ENCODE measurements at places on chromosomes 4 and X. TPM values are rescaled to one million over a fixed set of nuclear protein-coding genes. Genes with fewer than 3 reads are reported as not detected.

Gene POU4F2
- total RNA-seq, result not detected

Gene PCYT1B
- 0.97 TPM for total RNA-seq

Gene DOCK11
- total RNA-seq, result 17.5 TPM

Gene PPP4R3C
- not detected for total RNA-seq

Gene EDA
- 3.4 TPM for total RNA-seq

Gene ABCG2
- total RNA-seq, result under 0.01 TPM

Gene NUDT11
- 8.3 TPM for total RNA-seq

Gene HS6ST2
- total RNA-seq, result not detected

Gene GPR82
- total RNA-seq, result not detected

Gene ZMAT1
- total RNA-seq, result not detected

Gene TRAM1L1
- total RNA-seq, result 0.72 TPM

Gene SLC2A9
- 11.5 TPM for total RNA-seq

Gene ARHGEF6
- total RNA-seq, result 5.3 TPM

Gene DDX53
- total RNA-seq, result not detected

Gene GAGE12E
- not detected for total RNA-seq

Gene SORBS2
- 27.4 TPM for total RNA-seq

Gene PABPC1L2A
- not detected for total RNA-seq

Gene BRS3
- total RNA-seq, result not detected

Gene VCX2
- total RNA-seq, result not detected

Gene RBM46
- total RNA-seq, result not detected

Gene BEX5
- not detected for total RNA-seq

Gene UCP1
- total RNA-seq, result not detected

Gene CITED1
- total RNA-seq, result not detected

Gene RASSF6
- total RNA-seq, result not detected

Gene SLC10A6
- 0.18 TPM for total RNA-seq

Gene GAGE2A
- total RNA-seq, result not detected

Gene TNIP3
- total RNA-seq, result 0.81 TPM

Gene TMPRSS11F
- total RNA-seq, result not detected

Gene MAGEC3
- total RNA-seq, result not detected

Gene SHISA3
- total RNA-seq, result 28.0 TPM

Gene NXF2
- total RNA-seq, result not detected

Gene TMSB4X
- total RNA-seq, result 3,604 TPM

Gene ITIH6
- total RNA-seq, result not detected

Gene NPY2R
- total RNA-seq, result 3.9 TPM

Gene KDR
- total RNA-seq, result 9.9 TPM

Gene GUCY1A1
- 1.1 TPM for total RNA-seq

Gene ZNF185
- total RNA-seq, result 1.6 TPM

Gene DCHS2
- not detected for total RNA-seq

Gene UGT2B17
- not detected for total RNA-seq

Gene SLC38A5
- total RNA-seq, result 64.5 TPM

Gene SLITRK2
- not detected for total RNA-seq

Gene TNIP2
- 51.7 TPM for total RNA-seq

Gene EXOC1L
- not detected for total RNA-seq

Gene RFC1
- total RNA-seq, result 16.8 TPM

Gene LRCH2
- total RNA-seq, result 0.72 TPM

Gene CCNQ
- 36.5 TPM for total RNA-seq

Gene HSFX3
- not detected for total RNA-seq

Gene GIMD1
- total RNA-seq, result not detected

Gene RASL11B
- not detected for total RNA-seq

Gene SYTL4
- 3.1 TPM for total RNA-seq

Gene BOD1L1
- 15.5 TPM for total RNA-seq

Gene ARHGAP36
- not detected for total RNA-seq

Gene ERCC6L
- 0.36 TPM for total RNA-seq

Gene PWWP3B
- total RNA-seq, result 0.81 TPM

Data from cardiac atrium fibroblast (primary cell).